Activated CD4-positive, alpha-beta memory T cell treated with anti-CD3 and anti-CD28 coated beads for 36 hours (primary cell): ENCODE measurements at places on chromosomes 3 and 15.

GRCh38 chr3:143147707-143148106, 28.1 kb downstream of the CHST2 start:
- DNase-seq = no peak

- DNase-seq = no peak
Measured at GRCh38 chr3:44932271-44932670, 43.7 kb downstream of the ZDHHC3 start.

DNA sequence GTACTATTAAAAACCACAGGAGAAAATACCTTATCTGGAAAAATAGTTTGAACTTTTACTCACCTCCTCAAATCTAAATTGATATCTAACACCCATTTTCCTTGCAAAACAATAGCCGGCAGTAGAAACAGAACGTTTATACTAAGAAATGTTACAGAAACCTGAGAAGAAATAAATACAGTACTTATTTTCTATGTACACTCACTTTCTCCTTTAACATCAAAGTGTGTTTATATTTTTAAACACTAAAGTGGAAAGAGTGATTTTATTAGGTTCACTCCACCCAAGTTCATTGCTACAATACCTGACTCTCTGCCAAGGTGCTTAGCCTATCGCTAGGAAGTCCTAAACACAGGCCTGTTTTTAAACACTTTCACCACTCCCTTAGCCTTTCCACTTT, 87.8 kb upstream of the TJP1 start:
- no peak for DNase-seq

- no peak for DNase-seq
Measured at GRCh38 chr15:41281236-41281635, 50.2 kb downstream of the CHP1 start.

- no peak for DNase-seq
Measured at GRCh38 chr3:12585970-12586369, 29.1 kb downstream of the MKRN2 start.

- no peak for DNase-seq
Measured at GRCh38 chr3:17065881-17066280, 181.1 kb downstream of the PLCL2 start.
